HepG2 (cell line): ENCODE measurements at places on chromosomes 2 and 18. TPM values are rescaled to one million over a fixed set of nuclear protein-coding genes. Genes with fewer than 3 reads are reported as not detected.

POTEE gene
- 0.48 and 1.9 TPM in 2 replicates for total RNA-seq

DNER gene
- total RNA-seq = not detected in 2 replicates

- no peak for DNase-seq
Measured at GRCh38 chr2:150429384-150429961, 58.0 kb downstream of the RND3 start.

- DNase-seq = no peak
Measured at GRCh38 chr2:28277466-28277865, 115.2 kb upstream of the FOSL2 start.

NT5C1B gene
- total RNA-seq = not detected in 2 replicates

DNA sequence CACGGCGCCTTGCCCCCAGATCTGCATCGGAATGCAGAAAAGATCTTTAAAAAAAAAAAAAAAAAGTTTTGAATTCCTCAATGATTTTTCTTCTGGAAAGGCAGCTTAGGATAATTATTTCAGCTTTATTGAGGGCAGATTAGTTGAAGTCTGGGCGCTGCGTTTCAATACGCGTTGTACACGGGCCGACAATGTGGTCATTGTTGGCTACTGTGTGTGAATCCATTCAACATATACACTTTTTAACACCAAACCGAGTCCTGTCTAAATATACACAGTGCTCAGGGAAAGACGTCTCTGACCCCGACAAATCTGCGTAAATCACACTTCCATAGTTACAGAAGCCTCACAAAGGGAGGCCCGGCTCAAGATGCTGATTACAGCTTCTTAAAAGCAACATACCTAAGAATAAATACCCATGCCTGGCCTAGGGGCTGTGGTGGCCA is 1.4 kb upstream of the SIX3 start:
- no peak for DNase-seq

DNA sequence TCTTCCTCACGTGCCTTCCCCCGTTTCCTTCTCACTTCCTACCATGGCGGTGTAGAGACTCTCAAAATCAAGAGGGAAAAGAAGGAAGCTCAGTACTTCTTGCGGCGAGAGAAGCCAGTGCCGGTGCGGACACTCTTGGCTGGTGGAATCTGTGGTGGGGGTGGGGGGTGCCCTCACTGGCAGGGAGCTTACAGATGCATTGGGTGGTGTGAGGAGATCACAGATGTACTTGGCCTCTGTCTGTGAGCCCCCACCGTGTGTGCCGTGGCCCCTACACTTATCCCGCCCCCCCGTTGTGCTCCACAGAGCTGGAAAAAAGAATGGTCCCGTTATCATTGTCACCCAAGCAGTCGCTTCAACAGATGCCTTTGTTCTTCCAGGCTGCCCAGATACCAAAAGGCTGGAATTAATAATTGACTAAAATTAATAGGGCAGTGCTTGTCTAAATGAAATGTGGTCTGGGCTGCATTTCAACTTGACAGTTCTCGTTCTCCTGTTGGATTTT is 79.8 kb downstream of the VAPA start:
- DNase-seq = no peak

CTAGE1 gene
- 0.02 TPM in 1 of 2 replicates, not detected in the other for total RNA-seq

DYNC1I2 gene
- 84.0 and 125 TPM in 2 replicates for total RNA-seq

DNA sequence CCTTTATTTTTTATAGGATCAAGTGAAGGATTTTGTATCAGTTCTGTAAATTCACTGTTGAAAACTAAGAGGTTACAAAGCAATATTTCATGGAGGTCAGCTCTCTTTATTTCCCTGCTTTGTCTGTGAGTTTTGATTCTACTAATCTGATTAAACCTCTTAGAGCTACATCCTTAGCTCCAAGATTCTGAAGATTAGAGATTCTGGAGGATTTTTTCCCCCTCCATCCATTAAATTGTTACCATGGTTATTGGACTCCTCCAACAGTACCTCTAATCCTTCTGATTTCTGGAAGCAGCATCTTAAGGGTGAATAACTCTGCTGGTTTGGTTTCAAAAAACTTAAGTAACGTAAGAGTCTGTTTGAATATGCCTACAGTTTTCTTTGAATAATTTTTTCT is 110.0 kb downstream of the TANC1 start:
- DNase-seq = no peak

MC2R gene
- not detected in 2 replicates for total RNA-seq

KLHL41 gene
- total RNA-seq = 0.27 and 0.31 TPM in 2 replicates

ANO7 gene
- 3.7 and 4.9 TPM in 2 replicates for total RNA-seq

DNA sequence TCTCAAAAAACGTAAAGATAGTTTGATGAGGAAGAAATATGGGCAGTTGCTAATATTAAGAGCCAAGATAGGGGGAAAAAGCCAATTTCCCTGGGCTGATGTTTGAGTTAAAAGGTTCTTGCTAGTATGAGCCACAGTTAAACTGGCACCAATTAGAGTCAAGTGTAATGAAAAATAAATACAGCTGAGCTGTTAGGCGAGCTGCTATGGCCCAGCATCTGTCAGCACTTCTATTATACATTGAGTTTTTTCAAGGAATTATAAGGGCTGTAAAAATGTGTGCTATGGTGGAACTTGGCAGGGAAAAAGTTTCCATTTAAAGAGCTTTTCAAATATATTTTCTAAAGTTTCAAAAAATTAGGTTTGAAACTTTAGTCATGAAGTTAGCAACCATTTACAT is 279.6 kb downstream of the CYRIA start:
- no peak for DNase-seq

ESPNL gene
- total RNA-seq = 0.35 and 0.80 TPM in 2 replicates

- no peak for DNase-seq
Measured at GRCh38 chr18:48800466-48800865, 150.3 kb downstream of the SMAD7 start.

GRCh38 chr18:23422751-23423418 is 30.2 kb upstream of the RIOK3 start:
- DNase-seq = peak; percentile 66

DNA sequence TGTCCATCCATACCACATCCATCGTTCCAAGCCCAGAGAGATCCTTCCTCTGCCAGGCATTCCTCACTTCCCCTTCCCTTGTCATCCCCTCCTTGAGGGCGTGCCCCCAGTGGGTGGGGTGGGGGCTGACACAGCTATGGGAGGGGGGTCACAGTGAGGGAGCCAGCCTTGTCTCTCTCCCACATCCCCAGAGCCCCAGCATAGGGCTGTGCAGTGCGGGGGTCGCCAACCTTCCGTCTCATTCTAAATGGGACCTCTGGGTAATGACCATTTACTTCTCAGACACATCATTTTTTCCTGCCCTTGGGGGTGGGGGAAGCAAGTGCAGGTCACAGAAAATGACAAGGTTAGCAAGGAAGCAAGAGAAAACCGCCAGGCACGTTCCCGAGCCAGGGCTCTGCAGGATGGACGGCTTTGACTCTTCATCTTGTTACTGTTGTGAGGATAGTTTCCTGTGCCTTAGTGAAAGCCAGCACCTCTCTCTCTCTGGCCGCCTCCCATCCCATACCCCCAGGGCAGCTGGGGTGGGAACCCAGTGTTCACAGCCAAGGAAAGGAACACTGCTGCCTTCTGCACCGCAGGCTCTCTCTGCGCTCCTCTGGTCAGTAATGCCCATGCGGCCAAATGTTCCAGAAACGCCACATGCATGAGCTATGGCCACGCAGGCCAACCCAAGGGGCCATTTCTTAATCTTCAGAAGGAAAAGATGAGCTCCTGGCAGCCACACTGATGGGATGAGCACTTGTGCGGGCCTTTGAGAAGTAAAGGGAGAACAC is 22.7 kb upstream of the OTOS start:
- DNase-seq = no peak

UGT1A1 gene
- total RNA-seq = 0.22 and 0.69 TPM in 2 replicates

GRCh38 chr2:55049043-55049820 is 1.0 kb downstream of the RTN4 start:
- DNase-seq = peak; percentile 75

- DNase-seq = peak; percentile 84
Measured at GRCh38 chr18:70523792-70524182, 234.9 kb downstream of the SOCS6 start.

PLGLB2 gene
- 0.07 TPM in 1 of 2 replicates, not detected in the other for total RNA-seq

GRCh38 chr2:238158509-238159070 is at the start of gene ERFE:
Gene ERFE, plus strand, starts transcription at chr2:238158970. Its CDS starts 38 bp downstream, at chr2:238159008.
- DNase-seq = no peak

DNA sequence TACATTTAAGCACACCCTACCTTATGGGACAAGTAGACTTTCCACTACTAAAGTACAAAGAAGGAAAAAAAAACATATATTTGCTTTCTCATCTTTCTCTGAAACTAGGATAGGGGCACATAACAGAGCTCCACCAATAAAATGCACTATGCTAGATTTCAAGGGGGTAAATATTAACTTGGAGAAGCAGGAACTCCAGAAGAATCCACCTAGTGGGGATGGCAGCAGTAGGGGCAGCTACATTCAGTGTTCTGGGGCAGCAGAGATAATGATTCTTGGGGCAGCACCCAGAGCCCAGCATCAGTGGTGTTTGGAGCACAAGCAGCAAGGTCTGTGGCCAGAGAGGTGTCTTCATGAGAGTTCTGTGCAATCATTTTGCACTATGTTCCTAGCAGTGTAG is 64.7 kb downstream of the DTNB start:
- DNase-seq = peak; percentile 32

GRCh38 chr2:147509821-147510220 is 335.0 kb upstream of the ACVR2A start:
- no peak for DNase-seq

- no peak for DNase-seq
Measured at GRCh38 chr2:18552351-18553077, 7.9 kb downstream of the RDH14 start.

DNA sequence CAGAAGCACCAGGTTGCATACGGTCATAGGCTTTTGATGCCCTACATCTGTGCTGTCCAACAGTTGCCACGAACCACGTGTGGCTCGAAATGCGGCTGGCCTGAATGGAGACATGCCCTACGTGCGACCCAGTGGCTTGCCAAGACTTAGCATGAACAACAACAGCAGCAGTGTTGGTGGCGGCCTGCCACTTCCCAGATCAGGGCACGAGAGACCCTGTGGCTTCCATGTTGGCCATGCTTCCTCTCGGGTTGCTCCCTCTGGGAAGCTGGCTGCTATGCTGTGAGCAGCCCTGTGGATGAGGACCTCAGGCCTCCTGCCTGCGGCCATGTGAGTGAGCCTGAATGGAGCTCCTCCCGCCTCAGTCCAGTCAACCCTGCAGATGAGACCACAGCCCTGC is 212.3 kb downstream of the HDAC4 start:
- no peak for DNase-seq

MC5R gene
- total RNA-seq = not detected in 2 replicates

NTSR2 gene
- not detected in 2 replicates for total RNA-seq

DNA sequence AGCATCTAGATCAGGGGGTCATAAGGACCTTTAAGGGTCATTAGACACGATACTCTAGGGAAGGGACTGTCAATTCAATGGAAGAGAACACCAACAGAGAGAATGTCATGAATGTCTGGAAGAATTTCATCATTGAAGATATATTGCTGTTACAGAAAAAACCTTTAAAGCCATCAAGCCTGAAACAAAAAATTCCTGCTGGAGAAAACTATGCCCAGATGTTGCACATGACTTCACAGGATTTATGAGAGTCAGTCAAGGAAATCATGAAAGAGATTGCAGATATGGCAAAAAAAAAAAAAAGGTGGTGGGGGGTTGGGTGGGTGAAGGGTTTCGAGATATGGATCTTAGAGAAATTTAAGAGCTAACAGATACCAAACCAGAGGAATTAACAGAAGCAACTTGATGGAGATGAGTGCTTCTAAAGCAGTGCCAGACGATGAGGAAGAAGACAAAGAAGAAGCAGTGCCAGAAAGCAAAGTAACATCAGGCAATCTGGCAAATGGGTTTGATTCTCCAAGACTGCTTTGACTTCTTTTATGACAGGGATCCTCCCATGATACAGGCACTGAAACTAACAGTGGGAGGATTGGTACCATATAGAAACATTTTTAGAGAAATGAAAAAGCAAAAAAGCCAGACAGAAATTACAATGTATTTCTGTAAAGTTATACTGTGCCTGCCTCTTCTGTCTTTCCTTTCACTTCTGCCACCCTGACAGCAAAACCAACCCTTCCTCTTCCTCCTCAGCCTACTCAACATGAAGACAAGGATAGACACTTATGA is 28.5 kb downstream of the MAP4K3 start:
- DNase-seq = no peak

DNA sequence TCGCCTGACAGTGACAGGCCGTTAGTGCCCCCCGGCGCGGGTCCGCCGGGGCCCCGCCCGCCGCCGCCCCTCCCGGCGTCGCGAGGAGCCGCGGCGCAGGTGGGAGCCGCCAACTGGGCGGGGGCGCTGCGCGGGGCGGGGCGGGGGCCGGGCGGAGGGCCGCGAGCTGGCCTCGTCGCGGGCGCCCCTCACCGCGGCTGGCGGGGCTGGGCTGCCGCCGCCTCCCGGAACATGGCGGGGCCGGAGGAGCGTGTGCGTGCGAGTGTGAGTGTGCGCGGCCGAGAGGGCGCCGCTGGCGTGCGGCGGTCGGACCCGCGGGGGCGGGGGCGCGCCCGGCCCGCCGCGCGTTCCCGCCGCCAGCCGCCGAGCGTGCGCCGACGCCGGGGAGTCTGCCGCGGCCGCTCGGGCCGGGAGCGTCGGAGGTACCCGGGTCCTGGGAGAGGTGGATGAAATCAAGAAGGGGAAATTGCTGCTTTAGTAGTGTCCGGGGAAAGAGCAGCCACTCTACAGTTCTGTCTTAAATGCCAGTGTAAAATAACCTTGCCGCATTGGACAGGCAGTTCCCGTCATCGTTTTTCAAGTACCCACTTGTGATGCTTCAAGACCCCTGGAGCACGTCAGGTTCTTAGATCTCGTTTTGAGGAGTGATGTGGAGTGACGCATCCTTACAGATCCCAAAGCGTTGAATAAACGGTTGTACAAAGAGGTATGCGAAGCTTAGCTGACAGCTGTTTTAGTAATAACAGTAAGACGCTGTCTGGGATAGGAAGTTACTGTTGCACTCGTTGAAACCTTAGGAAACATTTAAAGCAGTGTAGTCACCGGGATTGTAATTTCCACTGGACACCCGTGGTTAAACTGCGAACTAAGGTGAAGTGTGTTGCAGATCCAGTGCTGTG is 836 bp downstream of the ANKRD12 start:
- DNase-seq = peak; percentile 53

GRCh38 chr2:233168445-233168844 is 83.0 kb upstream of the ATG16L1 start:
- no peak for DNase-seq

- DNase-seq = no peak
Measured at GRCh38 chr2:12164689-12165088, 418.3 kb downstream of the LPIN1 start.
